ENCODE measurements at places on chromosomes 2 and 18.

GRCh38 chr2:85266146-85267041 lies 61.4 kb downstream of the TGOLN2 start:
- DNase-seq: peak; percentile 80

DNA sequence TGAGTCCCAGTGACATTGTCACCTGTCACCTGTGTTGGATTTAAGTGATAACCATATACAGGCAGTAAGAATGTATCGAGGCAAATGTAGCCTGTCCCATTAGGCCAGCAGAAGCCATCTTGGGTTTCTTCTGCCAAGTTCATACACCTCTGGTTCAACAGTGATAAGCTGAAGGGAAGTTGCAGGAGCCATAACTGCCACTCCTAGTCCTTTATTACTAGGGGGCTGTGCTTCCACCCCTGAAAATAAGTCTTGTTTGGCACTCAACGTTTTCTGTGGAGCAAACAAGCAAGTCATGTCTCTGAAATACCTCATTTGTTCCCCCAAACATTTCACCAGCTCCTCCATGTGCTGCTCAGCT lies 58.1 kb upstream of the ALPP start:
- DNase-seq: peak; percentile 15

DNA sequence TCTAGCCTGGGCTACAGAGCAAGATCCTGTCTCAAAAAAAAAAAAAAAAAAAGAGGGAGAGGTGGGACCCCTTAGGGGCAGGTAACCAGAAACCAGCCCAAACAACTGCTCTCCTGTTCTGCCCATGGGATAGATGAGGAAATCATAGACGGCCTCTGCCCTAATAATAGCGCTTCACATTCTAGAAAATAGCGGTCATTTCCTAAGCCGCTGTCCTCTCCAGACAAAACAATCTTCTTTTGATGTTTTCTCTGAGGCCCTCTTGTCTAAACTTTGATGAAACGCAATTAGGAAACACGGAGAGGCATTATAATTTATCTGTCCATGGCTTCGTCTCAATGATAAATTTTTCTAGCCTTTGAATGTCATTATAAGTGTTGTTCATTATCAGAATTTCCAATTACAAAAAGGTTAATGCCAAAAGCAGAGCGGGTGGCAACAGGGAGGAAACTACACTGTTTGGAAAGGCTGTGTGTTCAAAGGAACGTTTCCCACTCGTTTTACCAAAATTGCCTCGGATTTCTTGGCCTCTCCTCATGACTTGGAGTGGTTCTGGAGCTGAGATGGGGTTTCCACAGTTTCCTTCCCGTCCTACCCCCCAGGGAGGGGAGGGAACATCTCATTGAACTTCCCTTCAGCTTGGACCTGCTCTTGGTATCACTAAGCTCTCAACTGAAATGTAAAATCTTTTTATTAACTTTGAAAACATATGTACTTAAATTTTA lies 151.6 kb upstream of the ZNF236 start:
- no peak for DNase-seq

- DNase-seq: no peak
Observed at GRCh38 chr2:162196638-162197037, 44.6 kb upstream of the GCG start.

- no peak for DNase-seq
Observed at GRCh38 chr18:31065036-31065773, 22.7 kb upstream of the DSC3 start.

DNA sequence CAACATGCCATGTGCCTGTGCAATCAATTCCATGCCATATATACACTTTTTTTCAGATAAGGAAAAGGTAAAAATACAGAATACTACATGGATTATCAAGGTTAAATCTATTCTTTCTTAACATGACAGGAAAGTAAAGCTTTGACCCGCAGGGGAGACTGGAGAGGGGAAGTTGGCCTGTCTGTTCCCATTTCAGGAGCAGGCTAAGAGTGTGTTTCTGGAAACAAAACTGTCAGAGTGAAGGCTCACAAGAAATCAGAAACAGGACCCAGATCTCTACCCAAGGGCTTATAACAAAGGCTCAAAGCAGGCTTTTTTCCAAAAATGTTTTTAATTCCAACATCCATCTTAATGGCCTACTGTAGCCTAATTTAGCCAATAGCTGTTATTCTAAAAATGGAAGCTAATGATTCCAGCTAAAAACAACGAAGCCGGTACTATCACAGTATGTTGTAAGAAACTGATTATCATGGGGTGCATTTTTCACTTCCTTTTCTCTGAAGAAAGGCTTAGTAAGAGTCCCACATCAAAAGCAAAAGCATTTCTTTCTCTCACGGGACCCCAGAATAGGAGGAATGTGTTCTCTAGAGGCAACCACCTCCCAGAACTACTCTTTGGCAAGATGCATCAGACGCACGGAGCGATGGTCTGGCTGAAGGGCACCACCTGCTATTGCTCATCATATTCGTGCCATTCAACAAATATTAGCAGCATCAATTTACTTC lies 41.4 kb downstream of the FECH start:
- peak; percentile 47 for DNase-seq

DNA sequence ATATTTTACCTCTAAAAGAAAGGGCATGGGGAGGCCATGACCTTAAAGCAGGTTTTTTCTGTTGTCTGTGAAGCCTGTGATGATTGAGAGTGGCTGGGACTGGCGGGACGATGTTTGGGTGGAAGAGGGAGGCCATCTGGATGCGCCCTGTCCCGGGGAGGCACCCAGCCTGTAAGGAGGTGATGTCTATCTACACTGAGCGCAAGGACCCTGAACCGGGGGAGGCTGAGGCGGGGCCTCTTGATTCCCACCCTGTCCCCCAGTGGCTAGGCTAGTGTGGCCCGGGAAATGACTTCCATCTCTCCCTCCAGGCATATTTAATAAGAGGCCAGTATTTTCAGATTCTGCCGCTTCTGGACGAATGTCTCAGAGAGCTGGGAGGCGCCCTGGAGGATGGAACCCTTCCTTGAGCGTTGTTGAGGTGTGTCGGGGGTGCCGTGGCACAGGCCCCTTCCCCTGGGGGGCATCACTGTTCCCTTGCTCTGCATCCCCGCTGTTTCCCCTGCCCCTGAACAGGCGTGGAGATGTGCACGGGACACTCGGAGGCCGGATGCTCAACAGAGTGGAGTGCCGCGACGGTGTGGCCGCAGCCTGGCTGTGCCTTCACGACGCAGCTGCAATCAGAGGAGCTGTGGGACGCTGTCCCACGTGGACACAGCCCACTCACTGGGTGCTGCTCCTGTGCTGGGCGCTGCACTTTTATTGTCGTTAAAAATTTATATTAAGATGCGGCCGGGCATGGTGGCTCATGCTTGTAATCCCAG lies 185.4 kb downstream of the LDLRAD4 start:
- no peak for DNase-seq

DNA sequence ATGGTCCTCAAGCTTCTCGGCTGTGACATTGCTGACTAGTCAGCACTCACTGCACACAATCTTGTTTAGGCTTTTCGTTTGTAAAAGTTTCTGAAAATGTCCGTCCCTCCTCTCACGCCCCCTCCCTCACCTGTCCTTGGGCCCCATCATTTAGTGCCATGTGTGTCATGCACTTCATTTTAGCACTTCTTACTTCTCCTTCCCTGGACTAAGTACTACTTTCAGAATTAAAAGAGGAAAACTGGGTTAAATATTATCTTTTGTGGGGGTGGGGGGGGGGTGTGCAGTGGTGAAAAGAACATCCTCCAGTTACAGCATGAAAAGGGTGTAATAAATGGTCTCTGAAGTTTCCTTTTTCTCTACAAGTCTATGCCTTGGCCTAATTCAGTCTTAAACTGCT lies 182.0 kb upstream of the SP5 start:
- DNase-seq: no peak

DNA sequence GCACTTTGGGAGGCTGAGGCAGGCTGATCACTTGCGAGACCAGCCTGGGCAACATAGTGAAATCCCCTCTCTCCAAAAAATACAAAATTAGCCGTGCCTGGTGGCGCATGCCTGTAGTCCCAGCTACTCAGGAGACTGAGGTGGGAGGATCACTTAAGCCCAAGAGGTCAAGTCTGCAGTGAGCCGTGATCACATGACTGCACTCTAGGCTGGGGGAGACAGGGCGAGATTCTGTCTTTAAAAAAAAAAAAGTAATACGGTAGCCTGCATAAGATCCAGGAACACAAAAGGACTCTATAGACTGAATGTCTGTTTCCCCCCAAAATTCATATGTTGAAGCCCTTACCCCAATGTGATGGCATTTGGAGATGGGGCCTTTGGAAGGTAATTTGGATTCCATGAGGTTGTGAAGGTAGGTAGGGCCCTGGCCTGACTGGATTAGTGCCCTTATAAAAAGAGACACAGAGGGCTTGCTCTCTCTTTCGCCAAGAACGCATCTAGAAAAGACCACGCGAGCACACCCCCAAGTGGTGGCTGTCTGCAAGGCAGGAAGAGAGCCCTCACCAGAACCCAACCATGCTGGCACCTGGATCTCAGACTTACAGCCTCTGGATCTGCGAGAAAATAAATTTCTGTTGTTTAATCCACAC lies 17.0 kb downstream of the MBOAT2 start:
- no peak for DNase-seq

GRCh38 chr2:190722835-190723234 lies 74.0 kb downstream of the NAB1 start:
- no peak for DNase-seq

GRCh38 chr2:189751080-189751658 lies 11.4 kb downstream of the OSGEPL1 start:
- DNase-seq: peak; percentile 38

DNA sequence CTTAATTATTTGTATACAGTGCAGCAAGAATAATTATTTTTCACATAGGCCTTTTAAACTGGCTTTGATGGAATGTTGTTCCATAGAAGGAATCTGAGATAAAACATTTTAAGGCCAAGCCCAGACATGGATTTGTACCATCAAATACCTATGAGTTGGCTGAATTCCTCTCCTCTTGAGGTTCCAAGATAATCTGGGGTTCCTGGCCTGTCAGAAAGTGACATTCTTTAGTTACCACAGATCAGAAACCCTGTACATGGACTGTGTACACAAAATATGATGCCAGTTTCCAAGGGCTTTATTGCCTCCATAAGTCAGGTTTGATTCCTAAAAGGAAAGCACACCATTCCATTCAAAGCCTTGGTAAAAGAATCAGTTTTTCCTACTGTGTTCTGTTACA lies 1256.7 kb upstream of the NRXN1 start:
- no peak for DNase-seq

GRCh38 chr18:26956863-26957262 lies 91.4 kb upstream of the AQP4 start:
- no peak for DNase-seq

- no peak for DNase-seq
Observed at GRCh38 chr2:144516411-144516980, 3.4 kb downstream of the ZEB2 start.

DNA sequence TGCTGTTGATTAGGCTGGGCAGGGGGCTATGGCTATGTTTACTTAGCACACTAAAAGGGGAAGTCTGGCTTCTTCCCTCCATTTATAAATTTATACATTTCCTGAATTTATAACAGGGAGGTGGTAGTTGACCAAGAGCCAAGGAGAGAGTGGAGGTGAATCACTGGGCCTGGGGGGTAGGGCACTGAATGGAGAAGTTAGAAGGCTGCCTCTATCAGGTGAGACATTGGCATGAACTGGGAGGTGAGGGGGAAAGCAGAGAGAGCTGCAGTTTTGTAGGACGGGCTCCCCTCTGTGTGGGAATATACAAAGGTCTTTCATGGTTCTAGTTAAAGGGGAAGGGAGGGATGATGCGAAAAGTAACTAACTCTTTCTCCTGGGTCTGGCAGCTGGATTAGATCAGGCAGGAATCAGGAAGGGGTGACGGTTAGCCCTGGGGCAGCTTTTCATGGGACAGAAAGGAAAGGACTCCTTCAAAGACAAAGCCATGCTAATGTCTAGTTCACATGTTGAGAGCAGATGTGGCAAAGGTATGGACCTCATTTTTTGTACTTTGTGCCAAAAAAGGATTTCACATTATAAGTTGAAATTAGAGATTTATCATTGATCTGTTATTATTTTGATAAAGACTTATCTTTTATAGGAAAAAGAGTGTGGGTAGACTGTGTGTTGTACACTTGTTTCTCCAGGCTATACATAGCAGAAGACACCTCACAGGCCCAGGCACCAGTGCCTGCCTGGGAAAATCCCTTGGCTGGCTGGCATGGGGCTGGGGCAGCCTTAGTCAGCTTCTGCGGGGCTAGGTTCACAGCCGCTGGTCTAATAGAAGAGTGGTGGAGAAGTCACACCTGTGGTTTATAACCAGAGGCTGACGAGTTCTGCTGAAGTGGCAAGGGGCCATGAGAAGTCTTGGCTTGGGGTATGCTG lies 158.7 kb downstream of the CLIP4 start:
- no peak for DNase-seq

- DNase-seq: no peak
Observed at GRCh38 chr2:136284226-136285119, 166.5 kb upstream of the CXCR4 start.

GRCh38 chr2:189834059-189834458 lies 49.8 kb downstream of the PMS1 start:
- DNase-seq: no peak

DNA sequence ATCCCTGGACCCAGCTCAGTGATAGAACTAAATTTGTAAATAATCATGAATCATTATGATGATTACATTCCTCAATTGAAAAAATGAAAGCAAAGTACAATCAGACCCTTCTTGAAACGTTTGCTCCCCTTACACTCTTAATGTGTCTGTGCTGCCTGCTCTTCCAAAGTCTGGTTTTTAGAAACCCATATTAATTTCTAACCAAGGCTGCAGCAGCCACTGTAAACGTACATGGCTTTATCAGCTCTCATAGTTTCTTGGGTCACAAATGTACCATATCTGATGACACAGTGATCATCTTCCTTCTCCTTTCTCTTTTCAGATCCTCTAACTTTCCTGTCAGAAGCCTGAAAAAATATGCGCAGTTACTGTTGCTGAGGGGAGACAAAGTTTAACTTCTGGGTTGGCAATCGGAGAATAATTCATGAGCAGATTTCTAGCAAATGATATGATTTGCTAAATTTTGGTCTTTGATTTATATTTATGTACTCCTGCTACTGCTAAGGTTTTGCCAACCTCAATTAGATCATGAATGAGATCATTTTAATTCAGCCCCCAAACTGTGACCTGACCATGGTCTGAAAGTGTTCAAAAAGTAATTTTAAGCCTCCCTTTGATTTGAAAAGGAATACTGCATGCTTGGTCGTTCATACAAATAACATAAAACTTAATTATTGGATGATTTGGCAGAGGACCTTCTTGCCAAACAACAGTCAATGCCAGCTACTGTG lies 12.3 kb downstream of the ZEB2 start:
- DNase-seq: no peak

GRCh38 chr2:193442293-193442692 lies 1247.6 kb upstream of the TMEFF2 start:
- no peak for DNase-seq

- no peak for DNase-seq
Observed at GRCh38 chr2:44515416-44515815, 153.7 kb downstream of the CAMKMT start.

- peak; percentile 52 for DNase-seq
Observed at GRCh38 chr2:157468931-157469708, 25.2 kb upstream of the CYTIP start.

GRCh38 chr2:27369471-27370025 lies 590 bp downstream of the EIF2B4 start:
- no peak for DNase-seq

GRCh38 chr2:229401171-229401865 lies 130.2 kb upstream of the PID1 start:
- DNase-seq: no peak

GRCh38 chr2:105255979-105256378 lies 14.4 kb downstream of the GPR45 start:
- DNase-seq: no peak

- no peak for DNase-seq
Observed at GRCh38 chr2:66982766-66983165, 414.4 kb upstream of the ETAA1 start.

GRCh38 chr2:150495993-150496627 lies 8.6 kb upstream of the RND3 start:
- no peak for DNase-seq

GRCh38 chr2:40329739-40330030 lies 122.2 kb downstream of the SLC8A1 start:
- DNase-seq: no peak

Measured in GM13976 (cell line).